ENCODE measurements at places on chromosomes 6 and 20.
A peak's percentile ranks its signal among the peaks of the same experiment; 100 is the strongest.

GRCh38 chr6:156651486-156651885, 125.7 kb upstream of the ARID1B start:
- no peak for DNase-seq

DNA sequence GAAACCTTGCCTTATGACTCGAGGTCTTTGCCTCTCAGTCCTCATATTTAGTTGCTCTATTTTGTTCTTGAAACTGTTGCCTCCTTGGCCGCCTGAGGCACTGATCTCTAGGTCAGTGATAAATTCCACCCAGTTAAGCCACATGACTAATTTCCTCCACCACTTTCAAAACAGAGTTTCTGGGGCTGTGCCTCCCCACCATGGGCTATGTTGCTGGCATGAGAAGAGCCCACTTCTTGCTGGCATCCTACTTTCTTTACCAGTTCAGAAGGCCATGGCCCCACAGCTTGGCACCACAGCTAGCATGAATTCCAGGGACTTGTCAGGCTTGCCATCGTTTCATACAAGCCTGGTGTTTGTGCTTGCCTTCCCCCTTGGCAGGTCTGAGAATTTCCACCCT, 361.4 kb upstream of the JAG1 start:
- DNase-seq = no peak

GRCh38 chr6:53360093-53360912, 11.6 kb upstream of the ELOVL5 start:
- DNase-seq = no peak

DNA sequence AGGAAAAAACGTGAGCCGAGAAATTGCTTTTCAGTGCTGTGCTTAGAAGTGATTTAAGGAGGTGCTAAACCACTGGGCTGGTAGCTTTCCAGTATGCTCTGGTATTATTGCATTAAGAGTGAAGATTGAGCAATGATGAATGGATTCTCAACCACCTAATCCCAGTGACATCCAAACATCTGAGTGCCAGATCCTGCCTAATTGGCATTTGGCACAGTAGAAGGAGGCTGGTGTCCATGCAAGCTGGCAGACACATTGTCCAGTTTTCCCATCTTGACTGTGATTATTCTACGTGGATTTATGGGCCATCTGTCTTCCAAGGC, 398.0 kb upstream of the PLCB4 start:
- DNase-seq = no peak

GRCh38 chr20:51393571-51393970, 148.9 kb downstream of the NFATC2 start:
- DNase-seq = no peak

DNA sequence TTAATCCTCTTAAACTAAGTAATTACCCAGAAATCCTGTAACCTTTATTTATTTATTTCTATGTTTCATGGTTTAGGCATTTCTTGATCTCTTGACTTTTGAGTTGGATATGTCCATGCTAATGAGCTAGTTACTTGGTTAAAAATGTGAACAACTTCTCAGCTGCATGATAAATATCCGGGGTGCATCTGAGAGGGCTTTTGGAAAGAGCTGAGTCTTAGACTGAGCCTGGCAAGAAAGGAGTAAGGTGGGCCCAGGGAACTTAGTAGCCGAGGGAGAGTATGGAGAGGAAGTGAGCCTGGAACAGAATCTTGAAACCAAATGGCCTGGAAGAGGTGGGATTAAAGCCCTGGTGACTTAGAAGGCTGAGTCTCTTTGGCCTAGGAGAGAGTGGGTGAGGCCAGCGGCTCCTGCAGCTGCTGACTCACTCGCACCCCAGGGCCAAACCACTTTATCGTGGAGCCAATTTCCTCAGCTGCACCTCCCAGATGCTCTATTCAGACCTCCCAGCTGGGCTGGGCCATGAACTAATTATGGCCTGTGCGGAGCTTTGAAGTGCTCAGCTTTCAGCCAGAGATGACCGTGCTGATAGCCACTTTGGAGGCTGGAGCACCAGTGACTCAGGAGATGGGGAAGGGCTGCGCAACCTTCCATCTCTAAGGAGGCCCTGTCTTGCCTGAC, 19.1 kb downstream of the TGM3 start:
- no peak for DNase-seq

DNA sequence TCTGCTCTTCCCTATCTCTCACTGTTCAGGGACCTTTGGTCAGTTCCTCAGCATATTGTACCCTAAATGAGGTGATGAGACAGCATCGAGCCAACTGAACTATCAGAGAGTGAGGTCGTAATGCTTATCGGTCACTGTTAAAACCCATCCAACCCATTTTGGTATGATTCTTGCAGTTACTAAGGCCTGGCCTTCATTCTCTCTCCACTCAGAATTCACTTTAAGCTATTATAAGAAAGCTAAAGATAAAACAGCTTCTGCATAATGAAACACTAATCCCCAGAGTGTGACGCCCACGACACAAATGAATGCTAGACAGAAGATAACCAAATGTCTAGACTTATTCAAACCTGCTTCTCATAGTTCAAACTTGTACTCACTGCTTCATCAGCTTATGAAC, 175.8 kb downstream of the GMPR start:
- DNase-seq = no peak

DNA sequence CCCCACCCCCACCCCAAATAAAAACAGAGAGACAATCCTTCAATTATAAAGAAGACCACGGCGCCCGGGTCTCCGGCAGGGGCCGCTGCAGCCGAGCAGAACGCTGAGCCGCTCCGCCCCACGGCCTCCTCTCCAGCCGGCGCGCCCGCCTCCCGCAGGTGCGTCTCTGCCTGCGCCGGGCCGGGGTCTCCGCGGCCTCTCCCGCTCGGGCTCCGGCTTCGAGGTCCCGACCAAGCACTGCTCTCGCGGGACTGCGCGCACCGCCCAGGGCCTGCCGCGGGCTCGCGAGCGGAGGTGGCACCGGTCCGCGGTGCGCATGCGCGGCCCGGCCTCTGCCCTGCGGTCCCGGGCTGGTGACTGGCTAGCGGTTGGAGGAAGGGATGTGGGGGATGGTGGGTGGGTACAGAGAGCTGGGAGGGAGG, 241 bp upstream of the SIRT5 start:
- peak; percentile 96 for DNase-seq

GRCh38 chr20:383889-384288, 3.3 kb downstream of the TRIB3 start:
- no peak for DNase-seq

DNA sequence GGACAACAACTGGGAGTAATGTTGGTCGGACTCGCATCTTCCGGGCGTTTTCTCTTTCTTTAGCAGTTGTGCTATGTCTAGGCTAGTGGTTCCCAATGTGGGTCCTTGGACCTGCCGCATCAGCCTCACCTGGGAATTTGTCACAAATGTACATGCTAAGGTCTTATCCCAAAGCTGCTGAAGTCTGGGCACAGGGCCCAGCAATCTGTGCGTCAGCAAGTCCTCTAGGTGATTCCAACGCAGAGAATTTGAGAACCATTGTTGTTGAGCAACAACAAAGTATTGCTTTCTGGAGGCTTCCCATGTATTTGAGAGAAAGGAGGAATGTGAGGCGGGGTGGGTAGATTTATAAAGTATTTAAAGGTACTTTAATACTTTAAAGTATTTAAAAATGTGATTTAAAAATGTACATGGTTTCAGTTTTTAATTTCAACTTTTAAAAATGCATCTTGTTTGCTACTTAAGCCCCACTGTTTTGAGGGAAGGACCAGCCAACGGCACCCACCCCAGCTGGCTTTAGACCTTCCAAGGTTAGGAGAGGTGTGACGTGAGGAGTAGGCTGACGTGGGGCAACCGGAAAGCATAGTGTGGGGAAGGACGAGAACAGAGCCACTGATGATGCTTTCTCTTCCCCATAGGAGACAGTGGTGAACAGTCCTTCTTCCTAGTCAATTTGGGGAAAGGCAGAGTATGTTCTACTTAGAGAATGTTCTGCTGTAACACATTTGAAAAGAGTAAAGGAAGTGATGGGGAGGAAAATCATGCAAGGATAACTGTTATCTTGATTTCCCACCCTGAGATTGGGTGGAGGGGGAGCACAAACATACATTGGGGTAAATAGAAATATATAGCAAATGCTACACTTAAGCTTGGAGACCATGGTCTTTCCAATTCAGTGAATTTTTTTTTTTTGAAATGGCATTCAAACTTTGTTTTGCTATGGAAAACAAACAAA, 4.3 kb downstream of the UST start:
- no peak for DNase-seq

GRCh38 chr20:47164140-47164539, 192.4 kb downstream of the ZMYND8 start:
- DNase-seq = no peak

- DNase-seq = no peak
These were observed 73.7 kb downstream of the EDN1 start for GRCh38 chr6:12363651-12364381.

GRCh38 chr6:145074805-145075204, 660.5 kb downstream of the EPM2A start:
- no peak for DNase-seq

- peak; percentile 34 for DNase-seq
These were observed 118.3 kb downstream of the SLX4IP start for GRCh38 chr20:10553326-10553984.

DNA sequence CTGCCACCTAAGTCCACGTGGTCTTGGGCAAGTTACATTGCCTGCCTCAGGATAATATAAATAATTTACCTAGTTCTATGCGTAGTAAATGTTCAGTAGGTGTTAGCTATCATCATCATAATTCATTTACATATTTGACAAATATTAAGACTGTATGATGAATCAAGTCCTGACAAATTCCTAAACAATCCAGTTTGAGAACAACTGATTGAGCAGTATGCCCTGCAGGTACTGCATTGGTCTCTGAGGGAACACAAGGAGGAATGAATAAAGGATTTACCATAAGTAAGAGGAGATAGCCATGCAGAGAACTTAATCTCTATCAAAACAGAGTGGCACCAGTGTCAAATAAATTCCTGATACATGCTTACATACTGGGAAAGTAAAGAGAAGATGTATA, 70.4 kb downstream of the SAMD5 start:
- DNase-seq = no peak

DNA sequence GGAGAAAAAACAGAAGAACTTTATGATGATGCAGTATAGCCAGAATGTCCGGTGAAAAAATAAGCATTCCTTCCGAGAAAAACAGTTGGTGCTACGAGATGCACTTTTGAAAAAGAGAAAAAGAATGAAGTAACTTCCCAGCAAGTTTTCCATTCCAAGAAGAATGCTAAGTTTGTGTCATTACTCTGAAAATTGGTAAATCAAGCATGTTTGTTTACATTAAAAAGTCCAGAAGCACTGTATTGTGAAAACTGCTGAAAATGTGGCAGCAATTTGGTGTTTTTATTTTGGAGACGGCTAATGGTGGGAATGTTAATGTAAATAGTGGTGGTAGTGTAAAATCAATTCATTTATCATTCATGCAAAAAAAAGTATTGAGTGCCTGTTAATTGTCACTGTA, 46.3 kb downstream of the MKKS start:
- DNase-seq = no peak

DNA sequence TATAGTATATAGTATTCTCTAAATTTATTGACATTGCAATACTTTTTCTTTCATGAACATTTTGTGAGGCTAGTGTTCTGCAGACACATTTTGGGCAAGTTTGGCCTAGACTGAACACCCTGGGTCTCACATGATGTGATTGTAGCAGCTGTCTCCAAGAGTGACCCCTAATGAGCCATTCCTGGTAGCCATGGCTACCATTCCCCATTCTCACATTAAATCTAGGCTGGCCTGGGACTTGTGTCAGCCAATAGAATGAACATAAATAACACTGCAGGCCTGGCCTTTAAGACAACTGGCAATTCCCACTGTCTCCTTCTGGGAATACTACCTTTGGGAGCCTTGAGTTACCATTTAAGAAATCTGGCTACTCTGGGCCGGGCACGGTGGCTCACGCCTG, 38.0 kb upstream of the TASP1 start:
- DNase-seq = no peak

GRCh38 chr6:27650620-27651370, 177.9 kb upstream of the ZNF184 start:
- DNase-seq = peak; percentile 5

GRCh38 chr6:33748841-33749240, 2.1 kb upstream of the IP6K3 start:
- DNase-seq = no peak

DNA sequence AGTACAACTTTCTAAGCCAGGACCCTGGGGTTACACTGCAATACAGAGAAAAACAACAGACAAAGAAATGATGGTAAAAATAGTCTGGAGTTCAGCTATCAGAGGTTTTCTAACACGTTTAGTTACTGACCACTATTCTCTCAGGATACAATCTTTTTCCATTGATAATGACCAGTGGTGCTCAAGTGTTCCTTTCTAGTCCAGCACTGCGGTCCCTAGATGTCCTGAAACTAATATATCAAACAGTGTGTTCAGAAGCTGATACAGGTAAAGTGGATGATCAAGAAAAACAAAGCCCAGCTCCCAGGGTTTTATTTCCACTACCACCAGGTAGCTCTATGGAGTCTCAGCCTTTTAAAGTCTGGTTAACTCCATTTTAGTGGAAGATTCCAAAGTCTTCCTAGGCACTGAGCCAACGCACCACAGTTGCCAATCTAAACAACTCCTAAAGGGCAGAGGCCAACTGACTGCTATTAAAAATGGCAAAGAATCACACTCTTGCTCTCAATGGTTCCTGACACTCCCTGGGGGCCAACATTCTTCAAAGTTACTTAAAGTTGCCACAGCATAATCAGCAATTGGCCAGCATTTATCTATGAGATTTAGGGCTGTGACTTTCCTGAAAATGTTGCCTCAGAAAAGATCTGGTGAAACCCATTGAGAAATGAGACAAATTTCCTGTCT, 38.2 kb downstream of the DZANK1 start:
- DNase-seq = no peak

DNA sequence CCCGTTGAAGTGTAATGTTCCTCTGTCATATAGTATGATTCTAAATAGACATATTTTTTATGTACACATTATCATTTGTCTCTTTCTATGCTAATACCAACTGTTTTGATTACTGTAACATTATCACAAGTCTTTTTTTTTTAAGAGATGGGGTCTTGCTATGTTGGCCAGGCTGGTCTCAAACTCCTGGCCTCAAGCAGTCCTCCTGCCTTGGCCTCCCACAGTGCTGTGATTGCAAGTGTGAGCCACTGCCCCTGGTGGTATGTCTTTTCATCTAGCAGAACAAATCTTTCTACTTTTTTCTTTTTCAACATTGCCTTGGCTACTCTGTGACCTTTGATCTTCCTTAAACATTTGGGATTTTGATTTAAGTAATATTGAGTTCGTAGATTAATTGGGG, 57.7 kb downstream of the SLX4IP start:
- no peak for DNase-seq
